Stimulated activated CD8-positive, alpha-beta memory T cell treated with anti-CD3 and anti-CD28 coated beads, Interleukin-7, amount 100 ng/mL, for 24 hours (primary cell): ENCODE measurements at places on chromosomes 3 and 15.

DNA sequence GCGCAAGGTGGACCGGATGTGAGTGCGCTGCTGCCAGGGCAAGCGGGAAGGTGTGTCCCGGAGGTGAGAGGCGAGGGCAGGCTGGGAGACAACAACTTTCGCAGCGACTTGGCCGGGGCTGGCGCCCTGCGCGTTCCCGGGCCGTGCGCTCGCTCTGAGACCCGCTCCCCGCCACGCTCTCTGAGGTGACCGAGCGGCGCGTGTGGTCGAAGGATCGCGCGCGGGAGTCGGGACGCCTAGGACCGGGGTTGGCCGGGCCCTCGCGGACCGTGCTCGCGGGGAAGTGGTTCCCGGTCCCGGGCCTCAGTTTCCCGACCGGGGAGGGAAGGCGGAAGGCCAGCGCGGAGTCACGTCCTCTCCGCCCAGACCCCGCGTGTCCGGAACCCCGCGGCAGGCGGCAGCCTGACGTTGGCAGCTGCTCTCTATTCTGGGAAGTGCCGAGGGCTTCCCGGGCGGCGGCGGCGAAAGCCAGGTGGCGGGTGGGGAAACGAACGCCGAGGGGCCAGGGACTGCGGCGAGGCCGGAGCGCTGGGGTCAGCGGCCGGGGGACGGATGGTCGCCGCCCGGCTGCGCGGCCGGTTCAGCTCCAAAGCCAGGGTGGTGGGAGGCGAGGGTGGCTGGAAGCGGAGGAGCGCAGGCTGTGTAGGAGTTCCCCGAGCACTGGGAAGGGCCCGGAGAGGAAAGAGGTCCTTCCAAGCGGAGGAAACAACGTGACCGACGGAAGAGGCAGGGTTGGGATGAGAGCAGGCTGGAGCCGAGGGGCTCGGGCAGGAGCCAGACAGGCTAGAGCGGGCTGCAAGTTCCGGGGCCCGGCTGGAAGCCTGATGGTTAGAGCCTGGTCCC lies 1.0 kb upstream of the IGF2BP2 start:
- DNase-seq, result no peak

DNA sequence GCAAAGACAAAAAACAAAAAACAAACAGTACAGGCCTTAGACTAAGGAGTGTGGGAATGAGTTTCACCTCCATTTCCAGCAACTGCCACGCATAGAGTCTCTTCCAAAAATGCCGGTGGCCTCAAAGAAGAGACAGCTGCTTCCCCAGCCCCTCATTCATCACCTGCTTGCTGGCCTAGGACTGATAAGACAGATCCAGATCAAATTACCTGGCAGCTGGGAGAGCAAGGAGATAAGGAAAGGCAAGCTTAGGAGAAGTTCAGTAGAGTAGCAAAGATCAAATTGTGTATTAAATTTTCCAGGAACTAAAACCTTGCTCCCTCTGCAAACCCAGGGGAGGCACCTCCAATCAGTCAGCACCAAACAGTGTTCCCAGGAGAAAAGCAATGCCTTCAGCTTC lies 325.8 kb upstream of the CTNNB1 start:
- no peak for DNase-seq

- no peak for DNase-seq
Measured at GRCh38 chr15:84749111-84749991, 959 bp downstream of the ZNF592 start.

- no peak for DNase-seq
Measured at GRCh38 chr3:4582624-4583023, 89.5 kb downstream of the ITPR1 start.

- no peak for DNase-seq
Measured at GRCh38 chr3:51719410-51720025, 12.7 kb downstream of the GRM2 start.
